ENCODE measurements at places on chromosomes 1 and 21.

GRCh38 chr1:153696741-153697140, 18.3 kb downstream of the NPR1 start:
- H3K36me3 ChIP-seq, result no peaks in the 10 kb centered on the region
- DNase-seq, result no peak
- no peaks in the 10 kb centered on the region for H3K27me3 ChIP-seq
- peaks cover 4% of the 10 kb centered on the region for H3K4me1 ChIP-seq
- H3K4me3 ChIP-seq, result no peak overlapping the region
- H3K27ac ChIP-seq, result no peak overlapping the region

DNA sequence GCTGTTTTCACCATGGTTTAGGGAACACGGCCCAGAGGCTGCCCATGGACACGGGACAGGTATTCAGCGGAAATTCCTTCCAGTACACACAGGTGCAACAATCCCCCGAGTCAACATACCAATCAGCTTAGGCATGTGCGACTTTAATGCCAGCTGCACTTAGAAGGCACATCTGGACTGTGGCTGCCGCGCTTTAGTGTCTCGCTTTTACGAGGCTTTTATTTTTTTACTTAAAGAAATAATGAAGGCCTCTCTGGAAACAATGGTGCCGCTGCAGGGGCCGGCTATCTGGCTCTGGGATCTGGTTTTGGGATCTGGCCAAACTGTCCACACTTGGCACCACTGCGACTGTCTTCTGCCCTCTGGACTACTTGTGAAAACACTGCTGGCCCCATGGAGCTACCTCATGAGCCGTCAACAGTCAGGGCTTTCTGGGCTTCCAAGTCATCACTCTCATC, 55.5 kb downstream of the SLC66A1 start:
- H3K36me3 ChIP-seq, result peaks cover 61% of the 10 kb centered on the region
- no peaks in the 10 kb centered on the region for H3K27me3 ChIP-seq
- no peaks in the 10 kb centered on the region for H3K4me1 ChIP-seq
- no peak for DNase-seq

DNA sequence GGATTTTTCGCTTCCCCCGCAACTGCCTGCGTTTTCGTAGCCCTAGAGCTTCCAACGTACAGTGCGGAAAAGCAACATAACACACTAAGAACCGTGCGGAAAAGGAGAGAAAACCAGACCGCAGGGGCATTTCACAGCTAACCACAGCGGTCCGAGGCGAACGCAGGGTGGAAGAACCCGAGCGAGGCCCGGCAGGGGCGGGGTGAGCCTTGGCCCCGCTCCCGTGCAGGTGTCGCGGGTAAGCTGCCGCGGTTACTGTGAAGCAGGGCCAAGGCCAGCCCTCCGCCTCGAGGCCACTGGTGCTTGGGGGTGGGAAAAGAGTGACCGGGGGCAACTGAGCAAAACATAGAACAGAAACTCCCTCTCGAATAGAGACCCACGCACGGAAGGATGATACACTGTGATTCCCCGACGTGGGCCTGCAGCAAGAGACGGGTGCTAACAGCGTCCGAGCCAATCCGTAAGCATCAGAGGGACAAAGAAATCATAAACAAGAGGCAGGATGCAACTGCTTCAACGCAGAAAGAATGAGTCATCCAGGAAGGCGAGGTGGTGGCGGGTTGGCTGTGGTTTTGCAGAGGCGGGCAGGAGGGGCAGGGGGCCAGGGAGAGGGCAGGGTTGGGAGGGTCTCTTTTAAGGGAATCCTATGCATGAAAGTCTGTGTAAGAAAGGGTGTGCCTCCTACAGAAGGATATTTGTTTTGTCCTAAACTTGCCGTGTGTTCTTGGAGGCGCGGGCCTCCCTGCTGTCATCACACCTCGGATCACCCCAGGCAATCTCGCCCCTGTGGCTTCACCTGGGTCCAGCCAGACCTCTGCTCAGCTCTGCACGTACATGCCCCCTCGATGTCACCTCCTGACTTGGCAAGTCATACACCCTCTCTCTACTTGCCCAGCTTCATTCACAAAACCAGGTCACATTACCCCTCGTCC, 7.3 kb downstream of the GNG4 start:
- no peak for DNase-seq
- peak overlapping the region; percentile 59 for H3K27ac ChIP-seq
- H3K4me3 ChIP-seq, result peak overlapping the region; percentile 67
- no peaks in the 10 kb centered on the region for H3K36me3 ChIP-seq
- peaks cover 52% of the 10 kb centered on the region for H3K27me3 ChIP-seq
- peaks cover 13% of the 10 kb centered on the region for H3K4me1 ChIP-seq

DNA sequence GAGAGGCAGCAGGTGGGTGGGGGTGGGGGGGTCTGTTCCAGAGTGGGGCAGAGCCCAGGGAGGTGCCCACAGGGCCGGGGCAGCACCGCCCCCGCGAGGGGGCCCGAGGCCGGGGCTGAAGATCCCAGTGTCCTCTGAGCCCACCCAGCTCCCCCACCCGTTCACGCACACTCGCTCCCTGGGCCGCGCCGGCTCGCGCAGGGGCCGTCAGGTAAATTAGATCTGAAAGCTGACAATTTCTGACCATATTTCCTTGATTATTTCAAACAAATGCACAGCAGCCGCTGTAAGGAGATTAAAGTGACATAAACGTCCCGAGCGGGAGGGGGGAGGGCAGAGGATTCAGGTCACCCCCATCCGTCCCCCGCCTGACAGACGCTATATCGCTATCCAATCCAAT, 118.0 kb downstream of the CASZ1 start:
- H3K27me3 ChIP-seq, result no peaks in the 10 kb centered on the region
- peaks cover 2% of the 10 kb centered on the region for H3K4me1 ChIP-seq
